ENCODE measurements at places on chromosomes 7 and 10.

- DNase-seq, result no peak
Measured at GRCh38 chr10:69662901-69663300, 32.9 kb downstream of the FAM241B start.

GRCh38 chr10:72030762-72031543, 57.4 kb downstream of the SPOCK2 start:
- no peak for DNase-seq

DNA sequence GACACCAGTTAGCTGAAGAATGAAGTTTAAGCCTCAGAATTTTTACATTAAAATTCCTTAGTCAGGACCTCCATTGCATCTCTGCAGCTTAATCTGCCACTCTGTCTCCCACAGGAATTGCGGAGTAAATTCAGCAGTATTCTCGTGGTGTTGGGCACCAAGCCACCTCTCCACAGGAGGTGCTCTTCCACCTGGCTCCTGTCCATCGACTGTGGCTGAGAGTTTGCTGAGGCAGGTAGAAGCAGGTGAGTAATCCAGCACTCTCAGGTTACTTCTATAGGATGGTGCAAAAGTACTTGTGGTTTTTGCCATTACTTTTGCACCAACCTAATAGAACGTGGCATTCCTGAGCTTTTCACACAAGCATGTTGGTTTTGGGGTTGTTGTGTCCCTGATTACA, 134.1 kb downstream of the GFRA1 start:
- DNase-seq, result no peak

DNA sequence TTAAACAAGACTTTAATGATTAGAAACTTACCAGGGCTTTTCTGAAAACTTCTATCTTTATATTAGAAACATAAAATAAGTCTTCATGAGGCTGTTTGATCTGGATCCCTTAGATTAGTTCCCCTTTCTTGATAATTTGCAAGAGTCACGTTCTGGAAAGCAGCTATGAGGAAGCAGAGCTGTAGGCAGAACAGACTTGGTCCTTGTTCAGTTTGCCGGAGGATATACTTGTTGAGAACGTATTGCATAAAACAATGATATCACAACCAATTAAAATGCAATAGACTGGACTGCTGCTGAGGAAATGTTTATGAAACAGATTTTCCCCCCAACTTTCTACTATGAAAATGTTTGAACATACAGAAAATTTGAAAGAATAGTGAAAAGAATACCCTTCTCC, 2.8 kb downstream of the SAMD9L start:
- no peak for DNase-seq

GRCh38 chr10:122338609-122339441, 35.7 kb upstream of the PLEKHA1 start:
- no peak for DNase-seq

DNA sequence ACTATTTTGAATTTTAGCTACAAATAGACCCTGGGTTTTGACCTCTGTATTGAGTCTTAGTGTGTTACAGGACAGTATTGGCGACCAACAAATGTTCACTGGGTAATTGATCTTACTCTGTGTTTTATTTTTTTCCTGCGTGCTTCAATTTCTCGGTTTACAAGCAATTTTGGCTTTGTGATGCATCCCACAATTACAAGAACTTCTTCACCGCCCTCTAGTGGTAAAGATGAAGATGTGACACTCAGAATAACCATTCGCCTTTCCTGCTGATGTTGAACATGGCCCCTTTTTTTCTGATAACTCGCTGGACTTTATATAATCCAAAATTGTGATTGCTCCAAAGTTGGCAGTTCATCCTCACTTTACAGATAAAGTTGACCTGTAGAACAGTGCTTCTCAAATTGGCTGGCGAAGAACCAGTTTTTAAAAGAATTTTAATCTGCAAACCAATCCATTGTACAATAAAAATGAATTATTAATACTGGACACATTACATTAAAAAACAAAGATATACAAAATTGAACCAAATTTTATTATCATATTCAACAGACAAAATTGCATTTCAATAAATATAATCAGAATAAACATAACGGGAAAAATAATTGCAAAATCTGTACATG, 20.2 kb upstream of the SMC3 start:
- DNase-seq, result no peak

GRCh38 chr7:115267503-115267902, 345.6 kb downstream of the MDFIC start:
- DNase-seq, result no peak

GRCh38 chr7:80427218-80427617, 84.6 kb downstream of the GNAT3 start:
- no peak for DNase-seq

GRCh38 chr7:129225206-129225930, 538 bp downstream of the AHCYL2 start:
- peak; percentile 58 for DNase-seq

DNA sequence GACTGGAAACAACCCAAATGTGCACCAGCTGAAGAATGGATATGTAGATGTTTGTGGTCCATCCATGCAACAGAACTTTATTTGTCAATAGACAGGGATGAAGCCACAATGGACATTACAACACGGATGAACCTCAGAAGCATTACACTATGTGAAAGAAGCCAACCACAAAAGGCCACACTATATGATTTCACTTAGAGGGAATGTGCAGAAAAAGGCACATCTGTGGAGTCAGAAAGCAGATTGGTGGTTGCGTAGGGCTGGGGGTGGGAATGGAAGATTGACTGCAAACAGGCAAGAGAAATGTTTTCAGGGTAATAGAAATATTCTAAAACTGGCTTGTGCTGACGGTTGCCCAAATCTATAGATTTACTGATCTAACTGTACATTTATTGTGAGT, 34.3 kb upstream of the WASHC2A start:
- DNase-seq, result no peak

DNA sequence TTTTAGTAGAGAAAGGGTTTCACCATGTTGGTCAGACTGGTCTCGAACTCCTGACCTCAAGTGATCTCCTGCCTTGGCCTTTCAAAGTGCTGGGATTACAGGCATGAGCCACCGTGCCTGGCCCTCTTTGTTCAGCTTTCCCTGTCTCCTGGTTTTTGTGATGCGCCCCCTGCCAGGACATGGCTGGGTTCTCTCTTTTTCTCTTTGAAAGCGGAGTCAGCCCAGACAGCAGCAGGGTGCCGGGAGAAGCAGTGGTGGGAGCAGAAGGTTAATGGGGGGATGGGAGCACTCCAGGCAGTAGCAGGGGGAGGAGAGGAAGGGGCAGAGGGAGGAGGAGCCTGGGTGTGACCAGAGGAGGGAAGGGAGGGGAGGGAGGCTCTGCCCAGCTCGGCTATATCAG, 1.8 kb downstream of the MUC3A start:
- no peak for DNase-seq

GRCh38 chr10:35637462-35637861, 4.6 kb downstream of the FZD8 start:
- DNase-seq, result no peak

DNA sequence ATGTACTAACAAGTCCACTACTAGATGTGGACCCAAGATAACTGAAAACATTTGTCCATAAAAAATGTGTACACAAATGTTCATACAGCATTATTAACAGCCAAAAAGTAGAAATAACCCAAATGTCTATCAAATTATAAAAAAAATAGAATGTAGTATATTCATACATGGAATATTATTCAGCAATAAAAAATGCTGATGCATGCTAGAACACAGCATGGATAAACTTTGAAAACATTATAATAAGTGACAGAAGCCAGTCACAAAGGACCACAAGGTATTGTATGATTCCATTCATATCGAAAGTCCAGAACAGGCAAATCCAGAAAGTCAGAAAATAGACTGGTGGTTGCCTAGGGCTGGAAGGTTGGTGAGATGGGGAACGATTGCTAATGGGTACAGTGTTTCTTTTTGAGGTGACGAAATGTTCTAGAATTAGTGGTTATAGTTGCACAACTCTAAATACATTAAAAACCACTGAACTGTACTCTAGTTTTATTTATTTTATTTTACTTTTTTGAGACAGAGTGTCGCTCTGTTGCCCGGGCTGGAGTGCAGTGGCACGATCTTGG, 43.3 kb upstream of the ANLN start:
- DNase-seq, result no peak

GRCh38 chr7:111027396-111027795, 63.5 kb upstream of the LRRN3 start:
- DNase-seq, result no peak

DNA sequence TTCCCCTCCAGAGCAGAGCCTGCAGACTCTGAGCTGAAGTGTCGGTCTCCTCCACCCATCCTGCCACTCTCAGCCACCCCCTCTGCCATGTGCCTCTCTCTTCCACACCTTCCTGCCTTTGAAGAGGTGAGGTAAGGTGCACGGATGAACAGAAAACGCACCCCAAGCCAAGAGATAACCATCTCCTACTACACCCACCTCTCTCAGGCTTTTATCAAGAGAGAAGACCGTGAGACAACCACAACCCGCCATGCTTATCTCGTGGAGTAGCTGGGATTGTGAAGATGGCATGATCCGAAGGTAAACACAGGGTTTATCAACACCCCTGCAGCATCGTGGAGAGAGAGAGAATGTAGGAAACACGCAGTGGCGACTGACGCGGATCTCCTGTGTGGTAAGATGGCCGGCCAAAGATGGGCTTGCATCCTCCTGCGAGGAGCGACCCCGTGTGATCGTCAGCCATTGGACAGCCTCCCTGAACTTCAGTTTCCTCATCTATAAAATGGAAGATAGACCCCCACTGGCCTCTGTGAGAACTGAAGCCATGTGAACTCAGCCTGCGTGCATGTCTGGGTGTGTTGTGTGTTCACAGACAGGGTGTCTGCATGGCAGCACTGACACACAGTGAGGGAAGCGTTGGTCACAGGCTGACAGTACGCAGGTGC, 219.0 kb downstream of the DIP2C start:
- no peak for DNase-seq

- DNase-seq, result peak; percentile 28
Measured at GRCh38 chr10:71436268-71437125, 39.8 kb downstream of the CDH23 start.

DNA sequence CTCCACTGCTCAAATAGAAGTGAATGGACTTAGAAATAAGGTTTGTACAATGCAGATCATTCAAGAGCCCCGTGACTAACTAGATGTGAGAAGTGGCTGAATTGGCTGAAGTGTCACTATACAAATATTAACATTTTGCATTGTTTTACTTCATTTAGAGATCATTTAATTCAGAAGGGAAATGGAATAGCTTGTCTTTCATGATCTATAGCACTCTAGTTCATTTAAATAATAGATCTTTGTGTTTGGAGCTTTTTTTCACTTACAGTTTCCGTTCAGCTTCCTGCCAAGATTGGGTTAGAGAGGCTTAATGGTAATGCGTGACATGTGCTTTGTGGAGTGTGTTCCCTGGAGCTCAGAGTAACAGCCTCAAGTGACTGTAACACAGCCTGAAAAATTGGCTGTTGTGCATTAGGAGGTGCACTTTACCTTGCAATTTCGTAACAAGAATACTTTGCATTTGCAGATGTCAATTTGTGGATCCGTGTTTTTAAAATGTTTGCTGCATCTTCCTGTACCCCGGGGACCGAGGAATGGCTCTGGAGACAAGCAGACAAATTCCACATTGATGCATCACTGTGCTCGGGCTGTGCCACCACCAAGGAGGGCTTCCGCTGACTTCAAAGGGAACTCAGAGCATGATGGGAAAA, 170.3 kb downstream of the NRP1 start:
- no peak for DNase-seq

DNA sequence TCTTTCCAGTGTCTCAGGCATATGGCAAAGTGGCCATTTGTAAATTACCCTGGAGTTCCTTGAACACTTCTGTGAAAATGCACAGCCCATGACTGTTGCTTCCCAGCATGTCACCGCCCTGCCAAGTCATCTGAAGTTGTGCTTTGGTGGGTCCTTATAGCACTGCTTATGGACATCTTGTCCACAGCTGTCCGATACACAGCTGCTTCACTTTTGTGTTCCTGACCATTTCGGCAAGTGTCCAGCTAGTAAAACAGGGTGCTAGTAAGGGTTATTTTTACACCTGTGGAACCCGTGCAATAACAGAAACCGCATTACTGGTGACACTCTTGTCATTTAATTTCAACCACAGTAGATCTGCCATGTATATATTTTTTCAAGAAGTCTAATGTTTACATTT, 29.7 kb downstream of the PIP4K2A start:
- DNase-seq, result peak; percentile 35

GRCh38 chr10:17453373-17454091, 863 bp downstream of the ST8SIA6 start:
- peak; percentile 46 for DNase-seq

GRCh38 chr10:76935941-76936613, 701.5 kb downstream of the KCNMA1 start:
- DNase-seq, result no peak

- DNase-seq, result no peak
Measured at GRCh38 chr7:5774136-5774535, 7.3 kb downstream of the RNF216 start.

DNA sequence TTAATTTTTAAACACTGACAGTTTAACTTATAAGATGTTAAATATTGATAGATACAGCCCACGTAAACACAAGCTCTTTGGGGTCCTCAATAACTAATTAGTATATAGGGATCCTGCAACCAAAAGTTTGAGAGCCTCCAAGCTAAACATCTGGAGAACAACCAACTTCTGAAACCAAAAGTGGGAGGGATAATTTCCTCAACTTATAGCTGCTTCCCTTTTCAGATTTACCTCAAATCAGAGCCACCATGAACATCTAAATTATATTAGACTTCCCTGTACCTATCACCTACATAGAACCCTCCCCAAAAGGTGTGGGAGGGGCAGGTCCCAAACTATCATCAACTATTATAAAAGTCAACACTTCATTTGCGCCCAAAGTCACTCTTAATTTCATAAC, 8.6 kb downstream of the PSAP start:
- DNase-seq, result no peak

DNA sequence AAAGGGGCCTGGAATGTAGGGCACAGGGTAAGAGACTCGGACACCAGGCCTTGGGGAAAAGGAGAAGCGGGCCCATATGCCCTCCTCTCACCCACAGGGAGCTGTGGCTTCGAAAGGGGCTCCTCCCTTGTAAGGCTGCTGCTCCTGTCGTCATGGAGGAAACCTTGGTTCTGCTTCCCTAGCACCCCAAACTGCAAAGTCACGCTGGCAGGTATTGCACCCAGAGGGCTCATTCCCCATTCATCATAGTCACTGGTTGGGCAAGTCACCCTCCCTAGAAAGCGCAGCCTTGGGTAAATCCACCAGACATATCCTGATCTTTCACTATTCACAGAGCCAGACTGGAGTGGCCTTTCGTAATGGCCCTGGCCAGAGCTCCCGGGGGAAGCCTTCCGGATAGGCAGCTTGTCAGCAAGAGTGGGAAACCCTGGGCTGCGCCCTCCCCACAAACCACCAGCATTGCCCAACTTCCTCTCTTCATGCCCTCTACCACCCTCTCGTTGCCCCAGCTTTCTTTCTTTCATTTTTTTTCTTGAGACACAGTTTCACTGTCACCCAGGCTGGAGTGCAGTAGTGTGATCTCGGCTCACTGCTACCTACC, 121.0 kb downstream of the HIP1 start:
- peak; percentile 83 for DNase-seq

GRCh38 chr7:1560620-1561031, 4.6 kb upstream of the TMEM184A start:
- no peak for DNase-seq
